ENCODE measurements at places on chromosomes 2 and 18.

DNA sequence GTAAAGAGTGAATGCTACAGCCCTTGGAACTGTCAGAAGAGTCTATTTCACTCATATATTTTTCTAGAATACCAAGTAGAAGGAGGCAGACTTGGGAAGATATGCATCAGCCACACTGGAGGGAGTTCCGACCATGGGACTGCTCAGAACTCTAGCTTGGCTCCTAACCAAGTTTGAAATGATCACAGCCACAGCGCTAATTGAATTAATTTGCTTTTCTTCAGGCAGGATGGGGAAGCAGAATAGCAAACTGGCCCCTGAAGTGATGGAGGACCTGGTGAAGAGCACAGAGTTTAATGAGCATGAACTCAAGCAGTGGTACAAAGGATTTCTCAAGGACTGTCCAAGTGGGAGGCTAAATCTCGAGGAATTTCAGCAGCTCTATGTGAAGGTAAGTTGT, 51.4 kb downstream of the VSNL1 start:
- DNase-seq, result no peak

DNA sequence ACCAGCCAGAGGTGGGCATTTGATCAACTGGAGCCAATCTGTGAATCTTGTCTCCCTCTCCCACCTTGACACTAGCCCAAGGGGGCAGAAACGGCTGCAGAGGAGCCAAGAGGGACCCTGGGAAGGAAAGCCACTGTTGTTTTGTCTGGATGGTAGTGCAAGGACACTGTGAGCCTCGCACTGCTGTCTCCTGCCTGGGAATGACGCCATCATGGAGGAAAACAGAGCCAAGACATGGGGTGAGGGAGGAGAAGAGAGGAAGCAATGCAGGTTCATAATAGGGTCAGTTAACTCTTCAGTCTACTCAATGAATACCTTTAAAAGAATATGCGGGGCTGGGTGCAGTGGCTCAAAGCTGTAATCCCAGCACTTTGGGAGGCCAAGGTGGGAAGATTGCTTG, 231.1 kb upstream of the AGAP1 start:
- no peak for DNase-seq

DNA sequence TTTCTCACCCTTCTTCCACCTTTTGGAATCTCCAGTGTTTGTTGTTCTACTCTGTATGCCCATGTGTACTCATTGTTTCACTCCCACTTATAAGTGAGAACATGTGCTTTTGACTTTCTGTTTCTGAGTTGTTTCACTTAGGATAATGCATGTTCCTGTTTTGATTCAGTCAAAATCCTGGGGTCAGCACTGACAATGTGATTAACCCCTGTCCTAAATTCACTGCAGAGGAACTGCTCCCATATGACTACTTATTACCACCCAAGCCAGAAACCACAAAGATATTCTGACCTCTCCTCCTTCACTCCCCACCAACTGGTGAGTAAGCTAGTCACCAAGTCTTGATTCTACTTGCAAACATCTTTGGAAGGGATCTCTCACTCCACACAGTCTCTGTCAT, 251.4 kb upstream of the TCF4 start:
- DNase-seq, result no peak

- no peak for DNase-seq
Observed at GRCh38 chr2:49288902-49289700, 134.8 kb upstream of the FSHR start.

GRCh38 chr2:112686348-112687217, 34.2 kb upstream of the NT5DC4 start:
- DNase-seq, result no peak
